ENCODE measurements at places on chromosomes 3 and 15. TPM values are rescaled to one million over a fixed set of nuclear protein-coding genes. Genes with fewer than 3 reads are reported as not detected.

The CCNB2 gene
- total RNA-seq, result 21.2 TPM

The UBA3 gene
- total RNA-seq, result 115 TPM

The KBTBD12 gene
- total RNA-seq, result 6.0 TPM

The IL17RE gene
- total RNA-seq, result 0.71 TPM

The GNB4 gene
- total RNA-seq, result 46.9 TPM

The GOLGA6L7 gene
- total RNA-seq, result not detected

The ISLR gene
- 61.2 TPM for total RNA-seq

The STX19 gene
- total RNA-seq, result 0.77 TPM

The NXPE3 gene
- total RNA-seq, result 15.0 TPM

The SACM1L gene
- total RNA-seq, result 82.8 TPM

The SLC22A14 gene
- 0.16 TPM for total RNA-seq

The LRRC15 gene
- 1.4 TPM for total RNA-seq

The CDCP1 gene
- total RNA-seq, result 2.2 TPM

The GOLGA8K gene
- total RNA-seq, result 0.60 TPM

The SOX14 gene
- total RNA-seq, result not detected

The CYP1A2 gene
- total RNA-seq, result not detected

The SCG5 gene
- total RNA-seq, result 42.4 TPM

The OCA2 gene
- total RNA-seq, result 12.3 TPM

The ZNF654 gene
- 53.6 TPM for total RNA-seq

The ALDH1L1 gene
- total RNA-seq, result 2.5 TPM

The PLSCR5 gene
- total RNA-seq, result not detected

The MYLK gene
- total RNA-seq, result 149 TPM

The HESX1 gene
- total RNA-seq, result 1.9 TPM

The CLDN1 gene
- 9.4 TPM for total RNA-seq

The LRIG1 gene
- 74.6 TPM for total RNA-seq

The MME gene
- 19.2 TPM for total RNA-seq

The ZBED2 gene
- 0.49 TPM for total RNA-seq

The MAGI1 gene
- 110 TPM for total RNA-seq

The RTP4 gene
- 0.38 TPM for total RNA-seq

The HDC gene
- total RNA-seq, result 3.8 TPM

The CSPG4 gene
- 25.8 TPM for total RNA-seq

The TRPM1 gene
- total RNA-seq, result 52.6 TPM

The SEC62 gene
- 94.3 TPM for total RNA-seq
